ENCODE measurements at places on chromosomes 7 and 10.

- no peak for DNase-seq
These were observed 9.9 kb upstream of the DOCK1 start for GRCh38 chr10:126895214-126895781.

DNA sequence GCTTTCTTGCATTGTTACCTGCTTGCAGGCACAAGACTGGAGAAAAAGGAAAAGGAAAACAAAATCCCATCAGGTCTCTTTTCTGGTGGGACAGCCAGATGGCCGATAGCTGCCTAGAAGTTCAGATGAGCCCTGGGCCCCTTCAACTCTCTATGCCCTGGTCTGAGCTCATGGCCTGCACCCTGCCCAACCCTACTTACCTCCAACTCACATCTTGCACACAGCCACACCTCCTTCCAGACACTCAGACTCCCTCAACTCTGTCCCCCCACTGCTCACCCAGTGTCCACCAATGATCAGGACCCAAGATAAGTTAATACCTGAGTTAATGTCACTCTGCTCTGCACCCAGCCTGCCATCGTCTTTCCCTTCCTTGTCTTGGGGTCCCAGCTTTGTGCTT, 10.9 kb downstream of the RBP3 start:
- no peak for DNase-seq

GRCh38 chr10:89750441-89750840, 49.1 kb downstream of the KIF20B start:
- no peak for DNase-seq

DNA sequence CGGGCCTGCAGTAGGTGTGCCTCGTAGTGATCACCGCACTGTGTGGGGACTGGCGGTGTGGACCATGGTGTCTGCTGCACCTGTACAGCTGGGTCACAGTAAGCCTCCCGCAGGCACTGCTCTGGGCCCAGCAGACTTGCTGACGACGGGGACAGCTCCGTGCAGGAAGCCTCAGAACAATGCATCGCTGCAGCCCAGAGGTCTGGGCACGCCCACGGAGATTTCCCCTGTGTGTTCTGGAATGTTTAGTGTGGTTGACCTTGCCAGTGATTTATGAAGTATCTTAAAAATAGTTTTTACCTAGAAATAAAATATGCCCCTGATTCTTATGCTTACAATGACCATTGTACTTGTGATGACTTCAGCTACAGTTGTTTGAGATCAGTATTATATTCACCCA, 59.1 kb upstream of the ZNF32 start:
- DNase-seq: no peak

- DNase-seq: no peak
These were observed 4.0 kb downstream of the CDHR1 start for GRCh38 chr10:84198206-84198915.

Data from NK-92 treated with Interleukin-12 subunit alpha and Interleukin-12 subunit beta, amount 100 ng/mL, for 24 hours (cell line).